ENCODE measurements at places on chromosomes 1 and 21.

- no peaks in the 10 kb centered on the region for H3K27me3 ChIP-seq
- no peak overlapping the region for H3K27ac ChIP-seq
- no peak overlapping the region for H3K4me3 ChIP-seq
- no peak for DNase-seq
These were observed 313.4 kb upstream of the FMN2 start for GRCh38 chr1:239778208-239778813.

DNA sequence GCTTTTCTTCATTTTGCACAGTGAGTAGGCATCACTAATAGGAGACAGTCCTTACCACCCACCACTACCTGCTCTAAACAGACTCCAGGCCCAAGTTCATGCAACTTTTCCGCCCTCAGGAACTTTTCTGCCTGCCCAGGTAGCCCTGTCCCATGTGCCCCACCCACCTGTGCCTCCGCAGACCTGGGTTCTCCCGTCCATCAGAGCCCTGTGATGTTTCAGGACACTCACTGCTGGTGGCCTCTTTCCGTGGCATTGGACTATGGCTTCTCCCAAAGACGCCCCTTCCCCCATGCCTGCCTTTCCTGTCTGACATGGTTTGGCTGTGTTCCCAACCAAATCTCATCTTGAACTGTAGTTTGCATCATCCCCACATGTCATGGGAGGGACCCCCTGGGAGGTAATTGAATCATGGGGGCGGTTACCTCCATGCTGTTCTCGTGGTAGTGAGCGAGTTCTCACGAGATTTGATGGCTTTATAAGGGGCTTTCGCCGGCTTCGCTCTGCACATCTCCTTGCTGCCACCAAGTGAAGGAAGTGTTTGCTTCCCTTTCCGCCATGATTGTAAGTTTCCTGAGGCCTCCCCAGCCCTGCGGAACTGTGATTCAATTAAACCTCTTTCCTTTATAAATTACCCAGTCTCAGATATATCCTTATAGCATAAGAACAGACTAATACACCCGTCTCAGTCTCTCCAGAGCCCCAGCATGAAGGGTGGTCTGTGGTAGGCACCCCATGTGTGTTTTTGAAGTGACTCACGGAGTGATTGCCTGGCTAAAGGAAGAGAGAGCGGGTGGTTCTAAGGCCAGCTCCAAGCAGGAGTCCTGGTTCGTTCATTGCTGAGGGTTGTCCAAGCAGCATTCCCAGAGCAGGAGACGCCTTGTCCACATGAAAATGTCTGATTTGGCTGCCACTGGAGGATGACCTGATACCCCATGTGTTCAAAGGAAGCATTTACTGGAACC lies 86.0 kb upstream of the ZBTB40 start:
- H3K27me3 ChIP-seq, result no peaks in the 10 kb centered on the region
- DNase-seq, result no peak
- H3K27ac ChIP-seq, result no peak overlapping the region

- no peak overlapping the region for H3K27ac ChIP-seq
- H3K4me3 ChIP-seq, result no peak overlapping the region
- peaks cover 58% of the 10 kb centered on the region for H3K36me3 ChIP-seq
- no peaks in the 10 kb centered on the region for H3K27me3 ChIP-seq
- no peaks in the 10 kb centered on the region for H3K4me1 ChIP-seq
These were observed 7.4 kb downstream of the PEX10 start for GRCh38 chr1:2404890-2405511.

- H3K4me3 ChIP-seq, result no peak overlapping the region
- DNase-seq, result no peak
- H3K27me3 ChIP-seq, result no peaks in the 10 kb centered on the region
- no peak overlapping the region for H3K27ac ChIP-seq
These were observed 41.8 kb downstream of the RUNX1 start for GRCh38 chr21:35007348-35007747.

DNA sequence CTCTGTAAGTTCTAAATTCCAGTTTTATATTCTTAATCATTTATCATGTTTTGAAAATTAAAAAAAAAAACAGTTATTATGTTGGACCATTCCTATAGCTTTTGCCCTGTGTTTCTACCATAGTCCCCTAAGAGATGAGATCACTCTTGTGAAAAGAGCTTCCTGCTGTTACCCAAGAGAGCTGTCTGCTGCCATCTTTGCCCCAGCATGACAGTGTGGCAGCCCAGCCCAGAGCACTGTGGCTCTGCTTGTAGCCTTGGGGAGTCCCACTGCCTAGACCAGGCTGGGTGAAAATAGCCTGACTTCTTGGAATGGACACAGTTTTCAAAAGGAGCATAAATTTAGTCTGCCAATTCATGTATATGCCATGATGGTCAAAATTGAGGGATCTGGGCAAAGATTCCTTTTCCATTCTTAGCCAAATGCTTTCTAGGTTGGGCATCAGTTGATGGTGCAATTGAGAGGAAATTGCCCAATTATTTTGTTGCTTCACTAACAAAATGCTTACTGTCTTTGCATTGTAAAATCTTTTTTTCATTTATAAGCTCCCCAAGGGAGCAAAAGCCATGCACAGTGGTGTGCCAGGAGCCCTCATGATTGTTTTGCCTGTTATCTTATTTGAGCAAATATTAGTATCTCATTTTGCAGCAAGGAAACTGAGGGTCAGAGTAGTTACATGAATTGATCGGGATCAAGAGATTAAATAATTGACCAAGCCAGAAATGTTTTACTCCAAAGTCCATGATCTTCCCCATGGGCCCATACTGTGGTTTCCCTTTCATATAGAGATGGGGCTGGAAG lies 72.8 kb downstream of the ETS2 start:
- H3K36me3 ChIP-seq, result no peaks in the 10 kb centered on the region
- no peak for DNase-seq

DNA sequence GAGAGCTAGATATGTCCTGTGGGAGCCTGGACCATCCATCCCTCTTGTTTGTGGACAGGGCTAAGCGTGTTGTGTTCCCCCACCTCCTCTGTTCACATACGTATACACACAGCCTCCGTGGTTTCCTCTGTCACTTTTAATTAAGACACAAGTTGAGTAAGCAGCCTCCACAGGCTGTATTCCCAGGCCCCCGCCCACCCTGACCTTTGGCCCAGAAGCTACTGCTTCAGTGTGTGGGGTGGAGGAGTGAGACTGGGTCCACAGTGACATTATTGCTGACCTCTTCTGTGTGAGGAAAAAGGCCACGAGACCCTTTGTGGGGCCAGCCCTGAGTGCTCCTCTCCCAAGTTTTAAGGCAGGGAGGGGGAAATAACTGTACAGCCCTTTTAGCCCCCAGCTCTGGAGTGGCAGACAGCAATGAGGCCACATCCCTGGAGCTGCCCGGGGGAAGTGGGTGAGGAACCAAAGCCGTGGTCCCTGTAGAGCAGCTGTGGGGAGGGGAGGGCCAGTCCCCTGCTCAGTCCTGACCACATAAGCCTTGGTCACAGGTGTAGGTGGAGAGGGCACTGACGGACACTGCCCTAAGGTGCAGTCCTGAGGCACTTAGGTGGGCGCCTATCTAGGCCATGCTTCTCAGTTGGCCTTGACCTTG lies 4.4 kb downstream of the ELOVL1 start:
- H3K4me3 ChIP-seq, result no peak overlapping the region
- peaks cover 41% of the 10 kb centered on the region for H3K36me3 ChIP-seq
- no peak overlapping the region for H3K27ac ChIP-seq
- no peak for DNase-seq

DNA sequence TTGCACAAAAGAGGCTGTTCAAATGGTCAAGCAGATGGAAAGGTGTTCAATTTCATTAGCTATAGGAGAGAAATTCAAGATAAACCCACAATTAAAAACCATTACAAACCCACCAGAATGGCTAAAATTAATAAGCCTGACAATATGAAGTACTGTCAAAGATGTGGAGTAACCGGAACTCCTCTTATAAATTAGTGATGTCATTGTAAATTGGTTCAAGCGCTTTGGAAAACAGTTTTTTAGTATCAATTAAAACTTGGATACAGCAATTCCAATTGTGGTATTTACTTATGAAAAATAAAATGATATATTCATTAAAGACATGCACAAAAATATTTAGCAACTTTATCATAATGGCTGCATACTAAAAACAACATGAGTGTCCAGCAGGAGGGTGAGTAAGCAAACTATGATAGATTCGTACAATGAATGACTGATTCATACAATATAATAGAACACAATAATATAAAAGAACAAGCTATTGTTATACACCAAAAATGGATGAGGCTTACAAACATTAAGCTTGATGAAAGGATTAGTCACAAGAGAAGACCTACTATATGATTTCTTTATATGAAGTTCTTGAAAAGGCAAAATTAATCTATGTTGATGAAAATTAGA lies 38.4 kb upstream of the FGGY start:
- peaks cover 13% of the 10 kb centered on the region for H3K4me1 ChIP-seq
- H3K4me3 ChIP-seq, result no peak overlapping the region
- H3K27ac ChIP-seq, result no peak overlapping the region

DNA sequence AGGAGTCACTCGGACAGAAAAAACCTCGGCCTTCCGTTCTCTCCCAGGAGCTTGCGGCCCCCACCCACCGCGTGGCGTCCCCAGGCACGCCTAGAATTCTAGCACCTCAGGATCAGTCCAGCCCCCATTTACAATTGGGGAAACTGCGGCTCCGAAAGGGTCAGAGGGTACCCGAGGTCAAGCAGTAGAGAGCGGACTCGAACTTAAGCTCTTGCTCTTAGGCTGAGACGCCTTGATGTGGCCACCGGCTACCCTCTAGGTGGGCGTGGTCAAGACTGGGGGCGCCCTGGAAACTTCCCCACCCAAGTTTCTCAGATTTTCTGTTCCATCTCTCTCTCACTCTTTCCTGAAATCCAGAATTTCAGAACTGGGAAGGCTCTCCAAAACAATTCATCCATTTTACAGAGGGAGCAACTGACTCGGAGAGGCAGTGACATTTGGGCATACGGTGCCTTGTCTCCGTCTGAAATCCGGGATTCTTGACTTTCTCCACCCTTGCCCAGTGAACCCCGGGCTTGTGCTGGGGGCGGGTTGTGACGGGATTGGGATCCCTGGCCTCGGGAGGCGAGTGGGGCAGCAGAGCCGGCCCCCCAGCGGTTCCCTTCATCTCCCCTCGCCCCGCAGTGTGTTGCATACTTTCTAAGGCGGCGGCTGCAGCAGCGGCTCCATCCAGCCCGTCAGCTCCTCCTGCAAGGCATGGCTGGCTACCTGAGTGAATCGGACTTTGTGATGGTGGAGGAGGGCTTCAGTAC lies 777 bp downstream of the AZIN2 start:
- peak overlapping the region; percentile 80 for H3K4me3 ChIP-seq
- H3K27me3 ChIP-seq, result no peaks in the 10 kb centered on the region
- H3K4me1 ChIP-seq, result peaks cover 7% of the 10 kb centered on the region
- H3K27ac ChIP-seq, result no peak overlapping the region
- DNase-seq, result no peak
- H3K36me3 ChIP-seq, result no peaks in the 10 kb centered on the region

- H3K27ac ChIP-seq, result peak overlapping the region; percentile 2
- peaks cover 18% of the 10 kb centered on the region for H3K4me1 ChIP-seq
- DNase-seq, result no peak
- H3K36me3 ChIP-seq, result no peaks in the 10 kb centered on the region
These were observed 19.4 kb downstream of the RGL1 start for GRCh38 chr1:183824291-183824690.

GRCh38 chr1:94104127-94104684 lies 16.7 kb downstream of the ABCA4 start:
- H3K4me3 ChIP-seq, result no peak overlapping the region
- no peak overlapping the region for H3K27ac ChIP-seq
- H3K36me3 ChIP-seq, result no peaks in the 10 kb centered on the region
- no peaks in the 10 kb centered on the region for H3K27me3 ChIP-seq
- H3K4me1 ChIP-seq, result no peaks in the 10 kb centered on the region
- no peak for DNase-seq

DNA sequence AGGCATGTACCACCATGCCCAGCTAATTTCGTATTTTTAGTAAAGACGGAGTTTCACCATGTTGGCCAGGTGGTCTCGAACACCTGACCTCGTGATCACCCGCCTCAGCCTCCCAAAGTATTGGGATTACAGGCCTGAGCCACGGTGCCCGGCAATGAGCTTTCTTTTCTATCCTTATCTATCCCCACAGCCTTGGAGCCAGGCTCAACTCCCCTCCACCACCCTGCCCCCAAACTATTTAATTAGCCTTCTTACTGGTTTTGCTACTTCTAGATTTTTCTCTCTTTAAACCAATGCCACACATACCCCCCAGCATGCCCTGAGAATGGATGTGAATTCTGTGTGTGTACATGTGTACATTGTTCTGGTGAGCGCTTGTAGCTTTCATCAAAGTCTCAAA lies 5.7 kb upstream of the VANGL2 start:
- peaks cover 6% of the 10 kb centered on the region for H3K27me3 ChIP-seq
- H3K4me1 ChIP-seq, result no peaks in the 10 kb centered on the region
- H3K27ac ChIP-seq, result no peak overlapping the region
- H3K4me3 ChIP-seq, result no peak overlapping the region
- no peak for DNase-seq

GRCh38 chr21:23837564-23837963 lies 1769.7 kb downstream of the MRPL39 start:
- DNase-seq, result no peak
- no peak overlapping the region for H3K4me3 ChIP-seq
- H3K4me1 ChIP-seq, result no peaks in the 10 kb centered on the region

- no peaks in the 10 kb centered on the region for H3K27me3 ChIP-seq
- no peak overlapping the region for H3K4me3 ChIP-seq
- no peak for DNase-seq
- no peaks in the 10 kb centered on the region for H3K36me3 ChIP-seq
These were observed 7.2 kb upstream of the FNBP1L start for GRCh38 chr1:93440706-93441105.

- H3K4me3 ChIP-seq, result no peak overlapping the region
- DNase-seq, result no peak
- no peaks in the 10 kb centered on the region for H3K27me3 ChIP-seq
These were observed 24.3 kb upstream of the DUSP10 start for GRCh38 chr1:221766210-221766609.
